ENCODE measurements at places on chromosomes 2 and 18. TPM values are rescaled to one million over a fixed set of nuclear protein-coding genes. Genes with fewer than 3 reads are reported as not detected.

KCNK3 gene
- 14.0 TPM for polyA plus RNA-seq

CFAP53 gene
- polyA plus RNA-seq = 0.26 TPM

SPEG gene
- 58.3 TPM for polyA plus RNA-seq

STARD6 gene
- not detected for polyA plus RNA-seq

RAMP1 gene
- polyA plus RNA-seq = 25.5 TPM

ERICH2 gene
- 1.3 TPM for polyA plus RNA-seq

USP40 gene
- 29.9 TPM for polyA plus RNA-seq

TEKT4 gene
- polyA plus RNA-seq = not detected

SNTG2 gene
- 0.42 TPM for polyA plus RNA-seq

CNDP2 gene
- polyA plus RNA-seq = 29.0 TPM

DAPL1 gene
- 0.94 TPM for polyA plus RNA-seq

AMER3 gene
- polyA plus RNA-seq = 19.2 TPM

CFAP210 gene
- 0.20 TPM for polyA plus RNA-seq

GKN2 gene
- polyA plus RNA-seq = not detected

NOL4 gene
- polyA plus RNA-seq = 61.0 TPM
